ENCODE measurements at places on chromosomes 7 and 10. TPM values are rescaled to one million over a fixed set of nuclear protein-coding genes. Genes with fewer than 3 reads are reported as not detected.
A peak's percentile ranks its signal among the peaks of the same experiment; 100 is the strongest.

DNA sequence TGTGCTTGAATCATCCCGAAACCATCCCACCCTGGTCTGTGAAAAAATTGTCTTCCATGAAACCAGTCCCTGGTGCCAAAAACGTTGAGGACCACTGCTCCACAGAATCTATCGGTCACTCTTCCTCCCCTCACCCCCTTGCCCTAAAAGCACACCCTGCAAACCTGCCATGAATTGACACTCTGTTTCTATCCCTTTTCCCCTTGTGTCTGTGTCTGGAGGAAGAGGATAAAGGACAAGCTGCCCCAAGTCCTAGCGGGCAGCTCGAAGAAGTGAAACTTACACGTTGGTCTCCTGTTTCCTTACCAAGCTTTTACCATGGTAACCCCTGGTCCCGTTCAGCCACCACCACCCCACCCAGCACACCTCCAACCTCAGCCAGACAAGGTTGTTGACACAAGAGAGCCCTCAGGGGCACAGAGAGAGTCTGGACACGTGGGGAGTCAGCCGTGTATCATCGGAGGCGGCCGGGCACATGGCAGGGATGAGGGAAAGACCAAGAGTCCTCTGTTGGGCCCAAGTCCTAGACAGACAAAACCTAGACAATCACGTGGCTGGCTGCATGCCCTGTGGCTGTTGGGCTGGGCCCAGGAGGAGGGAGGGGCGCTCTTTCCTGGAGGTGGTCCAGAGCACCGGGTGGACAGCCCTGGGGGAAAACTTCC, 784 bp upstream of the SERPINE1 start:
- H3K36me3 ChIP-seq, result no peaks in the 10 kb centered on the region
- H3K4me3 ChIP-seq, result no peak overlapping the region
- DNase-seq, result peak; percentile 65
- no peaks in the 10 kb centered on the region for H3K4me1 ChIP-seq

DNA sequence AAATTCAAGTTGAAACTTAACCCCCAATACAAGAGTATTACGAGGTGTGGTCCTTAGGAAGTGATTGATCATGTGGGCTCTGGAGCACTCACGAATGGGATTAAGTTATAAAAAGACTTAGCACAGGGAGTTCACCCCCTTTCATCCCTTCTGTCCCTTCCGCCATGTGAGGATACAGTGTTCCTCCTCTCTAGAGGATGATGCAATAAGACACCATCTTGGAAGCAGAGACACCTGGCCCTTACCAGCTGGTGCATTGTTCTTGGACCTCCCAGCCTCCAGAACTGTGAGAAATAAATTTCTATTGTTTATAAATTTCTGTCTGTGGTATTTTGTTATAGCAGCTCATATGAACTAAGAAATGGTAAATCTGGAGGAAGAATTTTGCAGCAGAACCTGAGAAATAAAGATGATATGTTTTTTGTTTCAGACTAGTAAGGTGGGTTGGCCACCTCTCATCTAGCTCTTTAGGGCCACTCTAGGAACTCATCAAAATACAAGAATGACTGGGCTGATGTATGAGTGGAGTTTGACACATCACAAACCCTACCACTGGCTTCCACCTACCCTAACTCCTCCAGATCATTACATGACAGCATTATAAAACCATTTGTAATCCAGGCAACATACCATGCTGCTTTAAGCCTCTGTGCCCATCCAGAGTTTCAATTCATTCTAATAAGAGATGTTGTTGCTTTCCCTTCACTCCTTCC, 22.4 kb downstream of the SLC26A5 start:
- DNase-seq, result no peak
- H3K4me3 ChIP-seq, result no peak overlapping the region
- no peaks in the 10 kb centered on the region for H3K27me3 ChIP-seq
- H3K36me3 ChIP-seq, result no peaks in the 10 kb centered on the region
- H3K27ac ChIP-seq, result no peak overlapping the region

The MACC1 gene
- total RNA-seq, result 1.3 TPM

The CCDC71L gene
- total RNA-seq, result 24.3 TPM

The CHN2 gene
- 9.8 TPM for total RNA-seq

Data from tibial nerve (tissue), 4 donors.